ENCODE measurements at places on chromosomes 7 and 10. TPM values are rescaled to one million over a fixed set of nuclear protein-coding genes. Genes with fewer than 3 reads are reported as not detected.
A peak's percentile ranks its signal among the peaks of the same experiment; 100 is the strongest.

The PURB gene
- 13.1 TPM for total RNA-seq

The TRIL gene
- 1.9 TPM for total RNA-seq

The CRHR2 gene
- 0.19 TPM for total RNA-seq

The TUBAL3 gene
- total RNA-seq, result 0.36 TPM

DNA sequence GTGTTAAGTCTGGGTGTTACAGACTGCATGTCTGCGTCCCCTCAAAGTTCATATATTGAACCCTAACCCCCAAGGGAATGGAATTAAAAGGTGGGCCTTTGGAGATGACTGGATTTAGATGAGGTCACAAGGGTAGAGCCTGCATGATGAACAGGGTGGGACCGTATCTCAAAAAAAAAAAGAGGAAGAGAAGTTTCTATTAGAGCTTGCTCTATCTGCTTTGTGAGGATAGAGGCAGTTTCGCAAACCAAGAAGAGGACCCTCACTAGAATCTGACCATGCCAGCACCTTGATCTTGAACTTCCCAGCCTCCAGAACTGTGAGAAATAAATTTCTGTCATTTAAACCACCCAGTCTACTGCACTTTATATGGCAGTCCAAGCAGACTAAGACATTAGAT is 1.4 kb downstream of the KIN start:
- DNase-seq, result no peak
- peak overlapping the region; percentile 94 for H3K4me3 ChIP-seq
- H3K4me1 ChIP-seq, result peaks cover 94% of the 10 kb centered on the region
- H3K27me3 ChIP-seq, result no peaks in the 10 kb centered on the region

- no peaks in the 10 kb centered on the region for H3K36me3 ChIP-seq
- H3K4me1 ChIP-seq, result peaks cover 30% of the 10 kb centered on the region
- no peak for DNase-seq
- no peak overlapping the region for H3K4me3 ChIP-seq
- H3K27me3 ChIP-seq, result no peaks in the 10 kb centered on the region
- H3K27ac ChIP-seq, result no peak overlapping the region
Measured at GRCh38 chr7:16055263-16055976, 365.9 kb downstream of the CRPPA start.

- H3K27ac ChIP-seq, result no peak overlapping the region
- no peaks in the 10 kb centered on the region for H3K4me1 ChIP-seq
- H3K27me3 ChIP-seq, result no peaks in the 10 kb centered on the region
- H3K36me3 ChIP-seq, result no peaks in the 10 kb centered on the region
- no peak for DNase-seq
Measured at GRCh38 chr7:103857435-103857834, 132.0 kb downstream of the RELN start.

DNA sequence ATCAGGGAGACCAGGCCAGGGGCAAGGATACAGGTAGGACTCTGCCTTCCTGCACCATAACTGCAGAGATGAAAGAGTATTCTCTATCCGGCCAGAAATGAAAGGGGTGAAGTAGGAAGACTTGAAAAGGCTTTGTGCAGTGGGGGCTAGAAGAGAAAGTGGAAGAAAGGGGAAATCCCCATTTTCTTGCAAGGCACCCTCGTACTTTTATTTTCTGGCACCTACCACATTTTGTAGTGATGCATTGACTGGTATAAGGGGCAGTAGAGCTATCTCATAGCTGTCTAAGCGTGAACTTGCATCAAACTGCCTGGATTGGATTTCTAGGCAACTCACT is 752 bp upstream of the CAMK2G start:
- H3K27me3 ChIP-seq, result peaks cover 18% of the 10 kb centered on the region
- H3K4me3 ChIP-seq, result peak overlapping the region; percentile 89
- peaks cover 42% of the 10 kb centered on the region for H3K4me1 ChIP-seq
- peaks cover 13% of the 10 kb centered on the region for H3K36me3 ChIP-seq

GRCh38 chr7:64102656-64103400 is 57.6 kb downstream of the ZNF727 start:
- no peak for DNase-seq
- no peak overlapping the region for H3K4me3 ChIP-seq
- H3K36me3 ChIP-seq, result no peaks in the 10 kb centered on the region
- H3K27ac ChIP-seq, result no peak overlapping the region
- no peaks in the 10 kb centered on the region for H3K4me1 ChIP-seq
- H3K27me3 ChIP-seq, result peaks cover 9% of the 10 kb centered on the region

GRCh38 chr10:24897326-24897926 is 55.0 kb downstream of the PRTFDC1 start:
- no peak for DNase-seq
- peaks cover 15% of the 10 kb centered on the region for H3K4me1 ChIP-seq
- H3K36me3 ChIP-seq, result no peaks in the 10 kb centered on the region
- H3K4me3 ChIP-seq, result no peak overlapping the region

GRCh38 chr7:88772776-88773175 is 13.3 kb downstream of the ZNF804B start:
- H3K4me3 ChIP-seq, result no peak overlapping the region
- DNase-seq, result no peak
- H3K27ac ChIP-seq, result no peak overlapping the region
- no peaks in the 10 kb centered on the region for H3K27me3 ChIP-seq

GRCh38 chr10:85851325-85851724 is 515.3 kb downstream of the GRID1 start:
- H3K4me3 ChIP-seq, result no peak overlapping the region
- H3K36me3 ChIP-seq, result no peaks in the 10 kb centered on the region

DNA sequence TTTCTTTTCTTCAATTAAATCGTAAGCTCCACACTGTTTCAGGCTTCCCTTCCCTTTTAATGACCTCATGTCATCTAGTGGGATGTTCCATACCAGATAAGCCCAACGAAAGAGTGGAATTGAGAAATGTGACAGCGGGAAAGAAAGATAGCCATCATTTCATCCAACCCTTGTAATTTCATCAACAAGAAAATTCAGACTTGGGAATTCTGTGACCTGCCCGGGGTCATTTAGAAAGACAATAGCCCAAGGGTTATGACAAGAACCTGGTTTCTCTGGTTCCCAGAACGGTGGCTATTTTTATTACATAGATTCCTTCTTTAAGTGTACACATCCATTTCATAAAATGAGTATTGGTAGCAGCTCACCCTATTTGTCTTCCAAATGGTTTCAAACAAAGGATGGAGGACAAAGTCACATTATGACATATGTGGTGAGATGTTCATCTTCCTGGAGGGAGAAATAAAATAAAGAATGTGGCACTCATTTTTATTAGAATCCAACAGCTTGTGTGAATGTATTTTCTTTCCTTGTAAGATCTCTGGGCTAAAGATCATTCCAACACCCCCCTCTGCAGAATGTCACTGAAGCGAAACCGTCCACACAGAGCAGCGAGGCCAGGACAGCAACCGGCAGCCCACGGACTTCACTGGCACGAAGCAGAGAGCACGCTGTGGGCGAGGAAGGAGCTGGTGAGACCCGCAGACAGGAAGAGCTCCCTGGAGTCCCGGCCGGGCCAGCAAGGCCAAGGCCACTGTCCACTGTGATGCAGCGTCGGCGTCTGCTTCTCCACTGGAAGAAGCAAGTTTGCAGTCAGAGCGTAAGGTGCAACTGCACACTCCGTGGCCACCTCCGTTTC is 199.9 kb downstream of the KLF6 start:
- no peak overlapping the region for H3K27ac ChIP-seq
- no peak overlapping the region for H3K4me3 ChIP-seq
- no peaks in the 10 kb centered on the region for H3K36me3 ChIP-seq
- DNase-seq, result no peak
- H3K4me1 ChIP-seq, result peaks cover 2% of the 10 kb centered on the region

DNA sequence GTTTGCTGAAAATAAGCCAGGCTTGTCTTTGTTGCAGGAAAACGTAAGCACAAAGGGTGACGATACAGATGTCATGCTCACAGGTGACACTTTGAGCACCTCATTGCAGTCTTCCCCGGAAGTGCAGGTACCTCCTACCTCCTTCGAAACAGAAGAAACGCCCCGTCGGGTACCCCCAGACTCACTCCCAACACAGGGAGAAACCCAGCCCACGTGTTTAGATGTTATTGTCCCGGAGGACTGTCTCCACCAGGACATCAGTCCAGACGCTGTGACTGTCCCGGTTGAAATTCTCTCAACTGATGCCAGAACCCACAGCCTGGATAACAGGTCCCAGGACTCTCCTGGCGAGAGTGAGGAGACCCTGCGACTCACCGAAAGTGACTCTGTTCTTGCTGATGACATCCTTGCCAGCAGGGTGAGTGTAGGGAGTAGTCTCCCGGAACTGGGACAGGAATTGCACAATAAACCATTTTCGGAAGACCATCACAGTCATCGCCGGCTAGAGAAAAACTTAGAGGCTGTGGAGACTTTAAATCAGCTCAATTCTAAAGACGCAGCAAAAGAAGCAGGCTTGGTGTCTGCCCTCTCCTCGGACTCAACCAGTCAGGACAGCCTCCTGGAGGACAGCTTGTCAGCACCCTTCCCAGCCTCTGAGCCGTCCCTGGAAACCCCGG is 18.3 kb upstream of the BHLHA15 start:
- H3K27ac ChIP-seq, result no peak overlapping the region
- no peaks in the 10 kb centered on the region for H3K4me1 ChIP-seq
- H3K4me3 ChIP-seq, result no peak overlapping the region
- no peak for DNase-seq

DNA sequence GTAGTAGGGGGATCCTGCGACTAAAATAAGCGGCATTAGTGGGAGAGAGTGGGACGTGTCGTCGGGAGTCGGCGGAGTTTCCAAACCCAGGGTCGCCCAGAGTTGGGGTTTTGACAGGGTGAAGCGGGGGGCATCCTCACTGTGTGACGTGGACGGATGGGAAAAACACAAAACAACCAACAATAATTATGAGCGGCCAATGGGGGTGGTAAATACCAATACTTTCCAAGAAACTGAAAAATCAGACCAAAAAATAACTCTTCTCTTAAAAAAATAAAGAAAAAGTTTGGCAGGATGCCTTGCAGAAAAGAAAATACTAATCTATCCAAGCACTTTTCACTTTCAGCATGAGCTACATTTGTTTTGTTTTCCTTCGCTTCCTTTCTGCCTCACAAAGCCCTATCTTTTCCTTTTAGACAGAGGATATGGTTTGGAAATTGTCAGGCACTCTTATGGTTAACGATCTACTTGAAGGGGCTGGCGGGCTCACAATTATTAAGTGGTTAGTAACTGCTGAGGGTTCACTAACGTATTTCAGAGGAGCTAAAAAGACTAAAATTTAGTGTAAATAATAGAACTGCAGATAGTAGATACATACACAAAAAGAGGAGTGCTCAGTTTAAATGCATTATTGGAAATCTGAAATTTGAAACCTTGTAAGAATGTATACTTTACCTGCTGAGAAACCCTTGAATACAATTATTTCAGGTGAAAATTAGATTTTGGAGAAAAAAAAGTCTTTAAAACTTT is 802 bp upstream of the CDK6 start:
- peaks cover 48% of the 10 kb centered on the region for H3K4me1 ChIP-seq
- DNase-seq, result peak; percentile 13
- H3K27ac ChIP-seq, result peak overlapping the region; percentile 96
- peak overlapping the region; percentile 90 for H3K4me3 ChIP-seq
- H3K27me3 ChIP-seq, result no peaks in the 10 kb centered on the region

- no peaks in the 10 kb centered on the region for H3K27me3 ChIP-seq
- no peak overlapping the region for H3K4me3 ChIP-seq
- no peak overlapping the region for H3K27ac ChIP-seq
- DNase-seq, result no peak
Measured at GRCh38 chr10:58661336-58661735, 148.7 kb downstream of the BICC1 start.

GRCh38 chr10:14060320-14061070 is 270.2 kb downstream of the FRMD4A start:
- no peak overlapping the region for H3K27ac ChIP-seq
- H3K4me3 ChIP-seq, result no peak overlapping the region
- DNase-seq, result no peak
- H3K4me1 ChIP-seq, result peaks cover 12% of the 10 kb centered on the region

Data from left ventricle myocardium inferior (tissue), 1 donor.